ENCODE measurements at places on chromosomes 16 and 17.

- DNase-seq = no peak
Observed at GRCh38 chr17:38403491-38403890, 24.8 kb upstream of the ARHGAP23 start.

DNA sequence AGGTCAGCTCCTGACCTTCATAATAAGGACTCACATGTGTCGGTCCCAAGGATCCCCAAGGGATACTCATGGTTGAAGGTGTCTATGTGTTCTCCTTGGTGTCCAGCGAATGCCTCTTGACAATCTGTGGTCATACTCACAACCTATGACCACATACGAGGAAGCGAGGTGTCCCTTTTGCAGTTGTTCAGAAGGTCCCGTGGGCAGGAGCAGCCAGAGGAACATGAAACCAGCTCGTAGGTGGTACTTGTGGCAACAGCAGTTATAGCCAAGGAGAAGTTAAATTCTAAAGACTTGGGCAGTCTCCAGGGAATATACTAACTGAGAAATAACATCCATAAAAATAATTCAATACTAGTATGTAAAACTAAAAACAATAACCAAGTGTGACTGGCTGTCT, 685.3 kb downstream of the WWOX start:
- DNase-seq = no peak

GRCh38 chr16:56143666-56144065, 47.6 kb upstream of the GNAO1 start:
- no peak for DNase-seq

DNA sequence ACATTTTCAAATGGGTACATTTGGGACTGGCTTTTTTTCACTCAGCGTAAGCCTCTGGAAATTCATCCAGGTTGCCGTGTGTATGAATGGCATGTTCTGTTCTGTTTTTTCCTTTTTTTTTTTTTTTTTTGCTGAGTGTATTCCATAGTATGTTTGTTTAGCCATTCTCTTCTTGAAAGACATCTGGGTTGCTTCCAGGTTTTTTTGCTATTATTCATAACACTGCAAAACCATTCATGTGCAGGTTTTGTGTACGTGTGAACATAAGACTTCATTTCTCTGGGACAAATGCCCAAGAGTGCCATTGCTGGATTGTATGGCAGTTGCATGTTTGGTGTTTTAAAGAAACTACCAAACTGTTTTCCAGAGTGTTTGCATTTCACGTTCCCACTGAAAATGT, 335.9 kb upstream of the TNRC6C start:
- DNase-seq = no peak

DNA sequence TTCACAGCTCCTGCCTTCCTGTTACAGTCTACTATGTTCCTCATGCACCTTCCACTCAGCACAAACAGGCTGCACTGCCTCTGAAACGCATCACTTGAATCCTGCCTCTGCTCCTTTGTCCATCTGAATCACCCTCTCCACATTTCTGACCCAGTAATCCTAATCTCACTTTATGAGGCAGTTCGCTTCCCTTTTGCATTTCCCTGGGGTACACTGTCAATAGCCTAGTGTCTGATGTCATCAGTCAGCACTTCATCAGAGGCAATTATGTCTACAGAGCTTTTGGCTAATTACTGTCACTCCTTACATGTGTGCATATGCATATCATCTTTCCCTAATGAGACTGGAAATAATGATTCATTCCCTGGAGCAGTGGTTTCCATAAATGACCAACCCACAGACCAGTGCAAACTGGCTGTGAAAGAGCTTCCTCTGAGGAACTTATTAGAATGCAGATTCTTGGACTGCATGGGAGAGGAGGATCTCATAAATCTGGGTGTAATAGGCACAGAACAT, 23.6 kb downstream of the CA4 start:
- DNase-seq = no peak

DNA sequence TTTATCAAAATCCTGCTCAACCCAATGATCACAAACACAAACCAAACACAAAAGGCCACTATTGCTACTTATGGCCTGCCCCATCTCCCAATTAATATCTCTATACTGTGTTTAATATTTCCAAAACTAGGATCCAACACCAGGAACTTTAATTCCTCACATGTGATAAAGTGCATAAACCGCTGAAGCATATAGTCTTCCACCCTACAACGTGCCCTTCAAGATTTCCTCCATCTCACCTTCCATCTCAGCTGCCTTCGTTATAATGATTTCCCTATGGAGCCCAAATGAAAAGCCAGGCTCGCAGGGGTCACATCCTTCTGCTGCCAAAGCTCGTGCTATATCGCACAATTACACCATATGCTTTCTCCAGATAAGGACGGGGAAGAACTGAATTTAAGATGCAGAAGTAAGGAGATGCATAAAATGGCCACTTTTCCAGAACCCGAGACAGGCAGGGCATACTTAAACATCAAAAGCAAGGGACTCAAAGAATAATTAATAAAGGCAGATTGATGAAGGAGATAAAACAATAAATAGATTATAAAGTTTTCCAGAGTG, 1.8 kb downstream of the MYH10 start:
- DNase-seq = no peak

DNA sequence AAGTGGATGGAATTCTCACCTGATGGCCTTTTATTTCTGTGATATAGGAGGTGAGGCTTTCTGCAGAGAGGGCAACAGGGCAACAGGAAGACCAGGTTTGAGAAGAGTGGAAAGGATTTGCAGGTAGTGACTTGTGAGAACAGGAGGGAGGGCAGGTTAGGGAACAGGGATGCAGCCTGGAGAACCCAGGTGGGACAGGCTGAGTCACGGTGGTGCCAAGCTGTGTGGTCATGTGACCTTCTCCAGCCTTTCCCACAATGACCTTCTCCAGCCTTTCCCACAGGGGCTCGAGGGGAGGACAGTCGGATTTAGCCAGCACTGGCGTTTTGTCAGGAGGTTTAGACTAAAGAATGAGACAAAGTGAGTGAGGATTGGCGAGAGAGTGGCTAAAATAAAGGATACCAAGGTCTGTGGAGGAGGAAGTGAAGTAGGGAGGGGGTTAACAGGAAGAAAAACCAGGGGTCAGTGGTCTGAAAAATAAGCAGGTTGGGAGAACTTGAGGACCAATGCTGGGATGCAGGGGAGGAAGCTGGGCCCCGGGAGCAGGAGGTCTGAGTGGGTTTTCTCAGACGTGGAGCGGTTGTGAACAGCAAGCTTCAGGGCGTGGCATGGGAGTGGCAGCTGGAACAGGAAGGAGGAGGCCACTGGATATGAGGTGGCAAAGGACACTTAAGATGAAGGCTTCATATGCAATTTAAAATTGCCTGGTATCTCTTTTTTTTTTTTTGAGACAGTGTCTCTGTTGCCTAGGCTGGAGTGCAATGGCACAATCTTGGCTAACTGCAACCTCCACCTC, 37.7 kb downstream of the DNAH2 start:
- DNase-seq = no peak

DNA sequence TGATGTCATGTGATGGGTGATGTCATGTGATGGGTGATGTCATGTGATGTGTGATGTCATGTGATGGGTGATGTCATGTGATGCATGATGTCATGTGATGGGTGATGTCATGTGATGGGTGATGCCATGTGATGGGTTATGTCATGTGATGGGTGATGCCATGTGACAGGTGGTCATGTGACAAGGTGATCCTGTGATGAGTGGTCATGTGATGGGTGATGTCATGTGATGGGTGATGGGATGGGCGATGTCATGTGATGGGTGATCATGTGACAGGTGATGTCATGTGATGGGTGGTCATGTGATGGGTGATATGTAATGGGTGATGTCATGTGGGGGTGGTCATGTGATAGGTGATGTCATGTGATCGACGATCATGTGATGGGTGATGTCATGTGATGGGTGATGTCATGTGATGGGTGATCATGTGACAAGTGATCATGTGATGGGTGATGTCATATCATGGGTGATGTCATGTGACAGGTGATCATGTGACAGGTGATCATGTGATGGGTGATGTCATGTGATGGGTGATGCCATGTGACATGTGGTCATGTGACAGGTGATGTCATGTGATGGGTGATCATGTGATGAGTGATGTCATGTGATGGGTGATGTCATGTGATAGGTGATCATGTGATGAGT, 17.2 kb downstream of the CD300LB start:
- DNase-seq = no peak

GRCh38 chr16:16158082-16158658, 65.1 kb downstream of the ABCC6 start:
- DNase-seq = no peak

- no peak for DNase-seq
Observed at GRCh38 chr17:17538417-17539391, 42.5 kb upstream of the RASD1 start.

- no peak for DNase-seq
Observed at GRCh38 chr17:78665952-78666920, 89.0 kb upstream of the DNAH17 start.

DNA sequence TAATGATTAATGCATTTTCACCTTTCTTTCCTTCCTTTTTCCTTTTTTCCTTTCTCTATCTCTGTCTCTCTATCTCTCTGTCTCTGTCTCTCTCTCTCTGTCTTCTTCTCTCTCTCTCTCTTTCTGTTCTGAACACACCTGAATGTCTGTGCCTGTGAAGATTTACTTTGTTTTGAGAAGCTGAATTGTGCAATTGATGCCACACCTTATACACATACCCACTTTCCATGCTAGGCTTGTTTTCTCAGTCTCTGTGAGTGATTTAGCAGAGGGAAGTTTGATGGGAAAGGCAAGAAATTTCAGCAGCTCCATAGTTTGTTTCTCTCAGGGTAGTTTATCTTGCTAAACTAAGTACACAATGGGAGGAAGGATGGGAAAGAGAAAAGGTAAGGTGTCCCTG, 9.3 kb upstream of the CAPNS2 start:
- DNase-seq = no peak

- no peak for DNase-seq
Observed at GRCh38 chr16:14354561-14355351, 275.3 kb downstream of the PARN start.
